ENCODE measurements at places on chromosomes 4 and X.

DNA sequence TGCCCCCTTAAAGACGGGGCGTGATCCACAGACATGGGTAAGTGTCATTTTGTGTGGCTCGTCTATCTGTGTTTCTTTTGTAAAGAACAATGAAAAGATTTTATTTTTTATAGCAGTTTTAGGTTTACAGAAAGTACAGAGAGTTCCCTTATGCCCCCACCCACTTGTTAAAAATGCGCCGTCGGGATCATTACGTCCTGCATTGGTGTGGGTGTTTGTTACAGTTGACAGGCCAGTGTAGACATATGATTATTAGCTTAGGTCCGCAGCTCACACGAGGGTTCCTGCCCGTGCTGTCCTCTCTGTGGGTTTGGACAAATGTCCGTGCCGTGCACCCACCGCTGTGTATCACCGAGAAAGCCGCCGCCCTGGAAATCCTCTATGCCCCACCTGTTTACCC is 50.5 kb downstream of the RGS12 start:
- no peak for DNase-seq

GRCh38 chr4:82755650-82756049 is 42.9 kb downstream of the SCD5 start:
- DNase-seq, result no peak

- DNase-seq, result no peak
These were observed 25.0 kb upstream of the UBA6 start for GRCh38 chr4:67725981-67726380.

GRCh38 chr4:108204518-108204917 is 35.8 kb upstream of the LEF1 start:
- DNase-seq, result no peak

GRCh38 chrX:15016051-15016450 is 142.8 kb downstream of the MOSPD2 start:
- DNase-seq, result no peak

- peak; percentile 5 for DNase-seq
These were observed 179.3 kb upstream of the STS start for GRCh38 chrX:6968231-6968630.

DNA sequence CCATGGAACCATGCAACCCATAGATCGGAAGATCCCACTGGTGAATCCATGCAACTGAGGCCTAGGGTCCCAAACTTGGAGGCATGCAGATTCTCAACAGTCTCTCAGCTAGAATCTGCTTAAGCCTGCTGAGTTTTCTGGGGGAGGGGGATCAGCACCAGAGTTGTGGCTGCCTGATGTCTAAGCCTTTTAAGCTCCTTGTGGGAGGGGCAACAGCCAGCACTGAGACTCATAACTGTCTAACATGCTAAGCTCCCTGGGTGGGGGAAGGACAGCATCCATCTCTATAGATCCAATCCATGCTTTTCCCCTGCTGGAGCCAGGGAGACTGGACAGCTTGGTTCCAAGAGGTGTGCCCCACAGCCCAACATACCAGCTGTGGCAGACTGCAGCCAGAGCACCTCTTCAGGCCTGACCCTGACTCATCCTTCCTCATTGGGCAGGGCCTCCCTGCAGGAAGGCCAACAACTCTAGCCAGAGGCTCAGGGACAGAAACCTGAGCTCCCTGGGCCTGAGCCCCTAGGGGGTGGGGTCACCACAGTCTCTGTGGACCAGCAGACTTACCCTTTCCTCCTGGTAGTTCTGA is 300.1 kb upstream of the SLC7A11 start:
- no peak for DNase-seq

DNA sequence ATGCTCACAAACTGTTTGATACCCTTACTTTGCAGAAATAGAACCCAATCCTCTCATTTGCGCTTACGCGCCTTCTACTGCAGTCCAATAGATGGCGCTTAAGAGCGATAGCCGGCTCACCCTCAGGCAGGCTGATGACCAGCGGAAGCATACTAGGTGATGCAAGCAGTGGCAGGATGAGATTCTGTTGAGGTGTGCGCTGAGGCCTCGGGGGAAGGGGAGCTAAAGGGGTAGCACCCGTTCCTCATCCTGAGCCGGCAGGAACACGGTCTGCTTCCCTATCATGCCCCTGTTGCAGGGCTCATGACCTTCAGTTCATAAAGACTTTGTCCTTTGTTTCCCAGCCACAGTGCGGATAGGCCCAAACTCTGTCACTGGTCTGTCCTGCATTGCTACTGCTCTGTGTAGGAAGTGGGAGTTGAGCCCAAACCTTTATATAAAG is 628.9 kb downstream of the TLL1 start:
- DNase-seq, result no peak

GRCh38 chr4:184406958-184407391 is 67.4 kb downstream of the IRF2 start:
- DNase-seq, result no peak

DNA sequence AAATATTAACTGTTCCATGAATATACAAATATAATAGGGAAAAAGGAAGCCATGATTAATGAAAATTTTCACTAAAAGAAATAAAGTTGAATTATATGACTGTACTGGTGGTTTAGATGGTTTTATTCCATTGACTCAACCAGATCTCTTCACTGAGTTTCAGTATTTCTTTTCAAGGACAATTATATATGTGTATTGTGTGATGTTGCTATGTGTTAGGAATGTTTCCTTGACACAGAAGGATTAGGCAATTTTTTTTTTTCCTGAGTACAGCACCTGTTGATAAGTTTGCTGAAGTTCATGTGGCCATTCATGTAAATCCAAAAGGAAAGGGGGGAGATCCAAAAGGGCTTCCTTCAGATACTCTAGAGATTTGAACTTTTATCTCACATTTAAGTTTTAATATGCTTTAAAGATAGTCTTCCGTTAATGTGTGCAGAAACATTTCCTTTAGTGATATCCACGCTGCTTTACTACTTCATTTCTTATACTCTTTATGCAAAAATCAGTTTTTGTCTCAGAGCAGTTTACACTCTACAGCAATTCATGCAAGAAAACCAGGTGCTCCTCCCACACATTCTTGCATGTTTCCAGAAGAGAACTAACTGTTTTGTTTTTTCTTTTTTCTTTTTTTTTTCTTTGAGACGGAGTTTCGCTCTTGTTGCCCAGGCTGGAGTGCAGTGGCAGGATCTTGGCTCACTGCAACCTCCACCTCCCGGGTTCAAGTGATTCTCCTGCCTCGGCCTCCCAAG is 249.1 kb downstream of the RPA4 start:
- no peak for DNase-seq

- DNase-seq, result peak; percentile 18
These were observed 335.2 kb downstream of the TENM3 start for GRCh38 chr4:182578402-182578801.

- no peak for DNase-seq
These were observed 28.6 kb downstream of the TMEM255A start for GRCh38 chrX:120282697-120283096.

GRCh38 chrX:22247169-22247568 is 25.5 kb upstream of the CBLL2 start:
- DNase-seq, result peak; percentile 32

DNA sequence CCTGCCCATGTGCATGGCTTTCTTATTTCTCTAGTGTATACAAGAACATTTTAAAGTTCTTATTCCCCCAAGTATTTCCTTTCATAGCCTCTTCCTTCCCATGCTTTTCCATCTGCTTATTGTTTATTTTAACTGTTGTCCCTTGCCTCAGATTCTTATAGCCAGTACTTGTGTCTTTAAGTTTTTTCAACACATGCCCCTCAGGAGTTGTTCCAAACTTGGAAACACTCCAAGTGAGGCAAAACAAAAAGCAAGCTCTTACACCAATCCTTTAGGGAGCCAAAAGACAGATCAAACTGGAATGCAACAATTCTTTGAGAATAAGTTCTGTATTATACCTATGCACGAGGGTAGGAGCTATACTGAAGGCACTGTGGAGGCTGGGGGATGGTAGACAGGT is 222.0 kb upstream of the STK26 start:
- DNase-seq, result no peak

- DNase-seq, result no peak
These were observed 24.3 kb downstream of the TMEM154 start for GRCh38 chr4:152655272-152656129.

- no peak for DNase-seq
These were observed 74.1 kb downstream of the BANK1 start for GRCh38 chr4:101864660-101865059.

DNA sequence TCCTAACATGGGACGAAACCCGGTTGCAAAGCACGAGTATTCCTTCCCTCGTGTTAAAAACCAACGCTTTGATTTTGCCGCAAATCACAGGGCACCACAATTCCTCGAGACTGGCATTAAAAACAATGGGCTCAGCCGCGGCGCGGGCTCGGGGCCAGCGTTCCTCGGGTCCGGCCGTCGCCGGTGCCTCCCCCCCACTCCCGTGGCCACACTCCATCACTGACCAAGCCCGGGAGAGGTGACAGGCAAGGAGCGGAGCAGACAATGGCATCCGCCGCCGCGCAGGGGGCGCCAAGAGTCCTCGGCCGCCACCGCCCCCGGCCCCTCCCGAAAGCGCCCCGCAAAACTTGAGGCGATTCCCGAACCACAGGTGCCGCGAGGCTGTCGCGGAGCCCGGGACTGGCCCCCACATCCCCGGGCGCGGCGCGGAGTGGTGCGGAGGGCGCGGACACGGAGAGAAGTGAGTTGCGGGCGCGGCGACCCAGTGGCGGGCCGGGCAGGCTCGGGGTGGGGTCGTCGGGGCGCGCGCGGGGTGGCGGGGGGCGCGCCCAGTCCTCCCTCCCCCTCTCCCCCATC is 445 bp downstream of the AP1S2 start:
- no peak for DNase-seq

DNA sequence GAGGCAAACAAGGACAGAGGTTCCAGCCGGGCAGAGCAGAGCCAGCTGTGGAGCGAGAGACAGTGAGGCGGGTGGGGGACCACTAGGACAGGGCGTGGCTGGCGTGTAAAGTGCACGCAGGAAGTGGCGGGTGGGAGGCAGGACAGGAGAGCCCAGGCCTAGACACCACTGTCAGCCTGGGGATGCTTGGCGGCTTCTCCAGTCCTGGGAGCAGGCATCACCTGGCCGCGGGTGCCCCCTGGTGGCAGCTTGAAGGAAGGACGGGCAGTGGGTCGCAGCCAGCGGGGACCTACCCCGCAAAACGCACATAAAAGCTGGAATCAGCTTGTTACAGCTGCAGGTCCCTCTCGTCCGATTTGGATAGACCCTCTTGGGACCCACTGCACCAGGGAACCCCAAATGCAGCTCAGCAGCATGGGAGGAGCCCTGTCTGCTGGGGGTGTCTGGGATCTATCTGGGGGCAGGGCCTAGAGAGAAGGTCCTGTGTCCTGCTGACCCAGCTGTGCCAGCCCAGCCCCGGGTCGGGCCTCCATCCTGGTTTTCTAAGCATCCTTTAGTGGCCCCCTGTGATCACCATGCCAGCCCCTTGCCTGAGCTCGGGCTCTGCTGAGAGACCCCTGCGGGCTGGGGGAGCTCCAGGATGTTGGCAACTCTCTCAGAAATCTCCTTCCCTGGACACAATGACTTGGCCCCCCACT is 57.7 kb downstream of the WFS1 start:
- peak; percentile 29 for DNase-seq

DNA sequence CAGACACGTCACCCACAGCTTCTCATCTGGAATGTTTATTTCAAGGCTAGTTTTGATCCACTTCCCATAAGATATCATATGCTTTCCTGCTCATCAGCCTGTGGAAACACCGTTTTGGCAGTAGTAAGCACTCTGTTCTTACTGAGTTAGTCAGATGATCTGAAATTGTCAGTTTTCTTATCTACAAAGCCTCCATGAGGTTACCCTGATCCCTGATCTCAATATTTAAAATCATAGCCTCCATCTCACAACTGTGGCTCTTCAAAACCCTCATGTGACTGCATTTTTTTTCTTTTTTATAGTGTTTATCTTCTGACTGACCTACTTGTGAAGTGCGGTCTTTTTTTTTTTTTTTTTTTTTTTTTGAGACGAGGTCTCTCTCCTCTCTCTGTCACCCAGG is 22.7 kb downstream of the BST1 start:
- no peak for DNase-seq

GRCh38 chr4:146059865-146060264 is 115.7 kb upstream of the LSM6 start:
- DNase-seq, result no peak

DNA sequence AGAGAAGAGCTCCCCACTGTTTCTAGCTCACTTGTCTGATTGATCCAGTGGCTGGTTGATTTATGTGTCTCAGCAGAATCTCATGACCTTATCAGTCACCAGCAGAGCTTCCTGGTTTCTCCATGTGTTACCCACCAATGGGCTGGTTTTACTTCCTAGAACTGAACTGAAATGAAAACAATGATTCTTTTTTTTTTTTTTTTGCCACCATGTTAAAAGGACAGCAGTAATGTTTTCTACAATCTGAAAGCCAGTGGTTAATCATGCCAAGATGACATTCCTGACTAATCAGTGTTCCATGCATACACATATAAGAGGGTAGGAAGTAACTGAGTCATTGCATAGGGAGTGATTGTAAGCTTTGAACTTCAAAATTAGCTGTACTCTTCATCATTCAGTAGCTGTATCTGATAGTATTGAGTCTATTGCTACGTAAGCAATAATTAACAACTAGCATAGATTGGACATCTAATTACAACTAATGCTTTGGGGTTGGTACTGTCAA is 67.7 kb downstream of the SLC4A4 start:
- DNase-seq, result peak; percentile 22

- no peak for DNase-seq
These were observed 63.2 kb downstream of the CLDN22 start for GRCh38 chr4:183256756-183257385.

DNA sequence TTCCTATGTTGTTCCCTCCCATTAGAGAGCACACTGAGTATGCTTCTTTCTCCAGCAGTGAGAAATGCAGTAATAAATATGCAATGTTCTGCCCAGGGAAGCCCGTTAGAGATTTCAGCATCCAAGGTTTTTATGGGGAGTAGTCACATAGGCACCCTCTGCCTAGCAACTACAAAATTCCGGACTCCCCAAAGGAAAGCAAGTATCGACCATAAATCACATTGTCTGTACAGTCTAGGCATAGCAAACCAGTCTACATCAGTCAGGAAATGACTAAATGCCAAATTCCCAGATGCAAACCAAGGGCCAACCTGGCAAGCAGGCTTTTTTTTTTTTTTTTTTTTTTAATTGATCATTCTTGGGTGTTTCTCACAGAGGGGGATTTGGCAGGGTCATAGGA is 34.8 kb downstream of the GPR101 start:
- DNase-seq, result no peak

- no peak for DNase-seq
These were observed 99.4 kb downstream of the HPGD start for GRCh38 chr4:174422893-174423256.

DNA sequence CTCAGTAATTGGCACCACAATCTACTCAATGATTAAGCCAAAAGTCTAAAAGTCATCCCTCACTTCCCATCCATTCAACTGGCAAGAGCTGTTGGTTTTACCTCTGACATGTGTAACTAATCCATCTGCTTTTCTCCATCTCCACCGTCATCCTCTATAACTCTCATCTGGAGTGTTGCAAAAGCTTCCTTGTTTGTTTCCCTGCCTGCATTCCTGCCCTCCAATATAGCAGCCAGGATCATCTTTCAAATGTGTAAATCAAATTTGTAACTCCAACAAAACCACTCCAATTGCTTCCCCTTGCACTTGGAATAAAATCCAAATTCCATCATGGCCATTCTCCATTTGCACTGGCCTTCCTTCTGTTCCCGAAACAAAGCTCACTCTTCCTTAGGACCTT is 4.3 kb upstream of the PLAC8 start:
- DNase-seq, result peak; percentile 61

All from fibroblast of skin of left quadriceps (primary cell).